ENCODE measurements at places on chromosomes 16 and 17. TPM values are rescaled to one million over a fixed set of nuclear protein-coding genes. Genes with fewer than 3 reads are reported as not detected.

ARHGAP23 gene
- 87.1 TPM for total RNA-seq

TNFRSF13B gene
- total RNA-seq: not detected

MPP2 gene
- total RNA-seq: 10.7 TPM

GUCY2D gene
- total RNA-seq: not detected

PLEKHG4 gene
- 3.1 TPM for total RNA-seq

PPL gene
- total RNA-seq: 22.6 TPM

KCNG4 gene
- not detected for total RNA-seq

CCL3 gene
- 42.9 TPM for total RNA-seq

PRSS36 gene
- total RNA-seq: 14.8 TPM

GRCh38 chr16:10556236-10556635 is 24.2 kb downstream of the EMP2 start:
- peaks cover 72% of the 10 kb centered on the region for H3K4me1 ChIP-seq
- H3K36me3 ChIP-seq: no peaks in the 10 kb centered on the region
- H3K27ac ChIP-seq: no peak overlapping the region

- H3K27me3 ChIP-seq: no peaks in the 10 kb centered on the region
- no peaks in the 10 kb centered on the region for H3K4me1 ChIP-seq
- no peak overlapping the region for H3K27ac ChIP-seq
- no peak for DNase-seq
These were observed 417.2 kb upstream of the XYLT1 start for GRCh38 chr16:17887963-17888362.

- H3K27me3 ChIP-seq: no peaks in the 10 kb centered on the region
- no peak overlapping the region for H3K27ac ChIP-seq
- H3K36me3 ChIP-seq: peaks cover 12% of the 10 kb centered on the region
- H3K4me3 ChIP-seq: peak overlapping the region; percentile 72
- peaks cover 5% of the 10 kb centered on the region for H3K4me1 ChIP-seq
- no peak for DNase-seq
These were observed 7.0 kb downstream of the MPP2 start for GRCh38 chr17:43900183-43900857.

DNA sequence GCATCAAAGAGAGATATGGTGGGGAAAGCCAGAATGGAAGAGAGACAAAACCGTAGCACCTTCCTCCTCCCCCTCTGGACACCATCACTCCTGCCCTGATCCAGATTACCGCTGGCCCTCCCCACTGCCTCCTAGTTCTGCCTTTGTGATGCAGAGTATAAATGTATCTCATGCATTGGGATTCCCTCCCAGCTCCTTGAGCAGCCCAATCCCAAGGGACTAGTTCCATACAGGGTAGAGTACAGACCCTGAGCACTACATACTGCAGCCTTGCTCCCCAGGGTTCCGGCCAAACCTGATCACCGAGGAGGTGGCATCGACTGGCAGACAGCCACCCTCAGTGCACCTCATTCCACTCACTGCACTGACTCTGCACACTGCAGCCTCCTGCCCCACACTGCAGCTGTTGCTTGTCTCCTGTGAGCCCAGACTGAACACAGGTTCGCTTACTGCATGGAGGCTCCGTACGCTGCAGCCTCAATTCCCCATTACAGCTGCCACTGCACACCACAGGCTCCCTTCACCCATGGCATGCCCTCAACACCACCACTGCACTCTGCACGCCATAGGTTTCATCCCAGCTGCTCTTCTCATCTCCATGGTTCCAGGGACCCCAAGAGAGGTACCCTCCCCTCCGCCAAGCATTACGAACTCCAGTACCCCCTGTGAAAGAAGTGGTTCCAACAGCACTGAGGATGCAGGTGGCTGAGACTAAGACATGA is 1.7 kb upstream of the THRA start:
- peaks cover 37% of the 10 kb centered on the region for H3K4me1 ChIP-seq
- H3K4me3 ChIP-seq: no peak overlapping the region

DNA sequence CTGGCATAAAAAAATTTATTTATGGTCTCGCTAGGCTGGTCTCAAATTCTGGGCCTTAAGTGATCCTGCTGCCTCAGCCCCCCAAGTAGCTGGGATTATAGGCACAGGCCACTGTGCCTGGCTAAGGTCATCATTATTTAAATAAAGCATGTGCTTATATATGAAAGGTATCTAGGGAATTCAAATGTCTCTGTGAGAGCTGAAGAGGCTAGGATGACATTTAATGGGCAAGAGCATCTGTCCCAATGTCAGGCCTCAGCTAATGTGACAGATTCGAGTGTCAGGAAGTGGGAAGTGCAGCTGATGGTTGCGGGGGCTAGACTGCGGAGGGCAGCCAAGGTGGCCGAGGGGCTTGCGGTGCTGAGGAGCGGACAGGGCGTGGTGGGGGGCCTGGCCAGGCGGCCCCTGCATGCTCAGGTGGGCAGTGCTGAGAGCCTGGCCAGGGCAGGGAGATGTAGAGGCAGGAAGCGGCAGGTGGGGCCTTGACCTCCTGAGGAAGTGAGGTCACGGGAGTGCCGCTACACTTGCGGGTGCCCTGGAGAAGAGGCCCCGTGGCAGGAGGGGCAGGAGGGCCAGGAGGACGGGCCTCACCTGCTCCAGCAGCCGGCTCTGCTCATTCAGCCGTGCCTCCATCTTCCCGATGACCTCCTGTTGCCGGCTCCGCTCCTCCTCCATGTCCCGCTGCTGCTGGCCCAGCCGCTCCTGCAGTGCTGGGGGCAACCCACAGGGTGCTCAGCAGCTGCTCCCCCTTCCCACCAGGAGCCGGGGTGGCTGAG is 12.6 kb upstream of the MRPL38 start:
- H3K27ac ChIP-seq: no peak overlapping the region
- H3K27me3 ChIP-seq: no peaks in the 10 kb centered on the region
- H3K4me1 ChIP-seq: no peaks in the 10 kb centered on the region
- no peak for DNase-seq
- H3K36me3 ChIP-seq: no peaks in the 10 kb centered on the region

DNA sequence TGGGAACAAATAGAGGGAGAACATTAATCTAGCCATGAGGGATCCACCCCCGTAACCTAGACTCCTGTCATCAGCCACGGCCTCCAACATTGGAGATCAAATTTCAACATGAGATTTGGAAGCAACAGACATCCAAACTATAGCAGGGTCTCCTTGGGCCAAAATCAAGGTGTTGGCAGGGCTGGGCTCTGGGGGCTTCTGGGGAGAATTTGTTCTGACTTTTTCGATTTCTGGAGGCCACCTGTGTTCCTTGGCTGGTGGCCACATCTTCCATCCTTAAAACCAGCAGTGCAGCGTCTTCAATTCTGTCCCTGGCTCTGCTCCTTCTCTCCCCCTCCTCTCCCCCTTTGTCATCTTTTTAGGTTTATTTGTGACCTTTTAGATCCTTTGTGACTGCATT is 546.2 kb downstream of the WWOX start:
- no peak overlapping the region for H3K27ac ChIP-seq
- H3K27me3 ChIP-seq: no peaks in the 10 kb centered on the region
- peaks cover 9% of the 10 kb centered on the region for H3K4me1 ChIP-seq
- H3K36me3 ChIP-seq: no peaks in the 10 kb centered on the region
- H3K4me3 ChIP-seq: no peak overlapping the region
- no peak for DNase-seq

DNA sequence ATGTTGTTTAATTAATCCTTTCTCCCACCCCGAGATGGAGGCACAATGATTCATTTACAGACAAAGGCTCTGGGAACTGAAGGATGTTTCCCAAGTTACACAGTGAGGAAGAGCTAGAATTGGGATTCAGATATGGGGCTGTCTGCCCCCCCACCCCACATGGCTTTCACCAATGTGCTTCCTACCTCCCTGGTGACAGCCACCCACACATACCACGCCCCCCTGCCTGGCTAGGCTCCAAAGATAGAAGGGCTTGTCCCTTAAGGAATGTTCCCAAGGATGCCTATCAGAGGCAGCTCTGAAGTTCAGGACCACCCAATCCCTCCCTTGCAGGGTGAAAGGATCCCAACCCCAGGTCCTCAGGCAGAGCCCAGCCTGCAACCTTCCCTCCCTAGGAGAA is 32.9 kb downstream of the CFAP20 start:
- H3K4me1 ChIP-seq: no peaks in the 10 kb centered on the region
- H3K36me3 ChIP-seq: no peaks in the 10 kb centered on the region
- DNase-seq: no peak
- no peaks in the 10 kb centered on the region for H3K27me3 ChIP-seq
- no peak overlapping the region for H3K27ac ChIP-seq
- no peak overlapping the region for H3K4me3 ChIP-seq

GRCh38 chr17:17787568-17787967 is 49.2 kb downstream of the SREBF1 start:
- DNase-seq: no peak
- H3K36me3 ChIP-seq: no peaks in the 10 kb centered on the region
- peaks cover 27% of the 10 kb centered on the region for H3K4me1 ChIP-seq
- no peak overlapping the region for H3K4me3 ChIP-seq
- no peak overlapping the region for H3K27ac ChIP-seq

DNA sequence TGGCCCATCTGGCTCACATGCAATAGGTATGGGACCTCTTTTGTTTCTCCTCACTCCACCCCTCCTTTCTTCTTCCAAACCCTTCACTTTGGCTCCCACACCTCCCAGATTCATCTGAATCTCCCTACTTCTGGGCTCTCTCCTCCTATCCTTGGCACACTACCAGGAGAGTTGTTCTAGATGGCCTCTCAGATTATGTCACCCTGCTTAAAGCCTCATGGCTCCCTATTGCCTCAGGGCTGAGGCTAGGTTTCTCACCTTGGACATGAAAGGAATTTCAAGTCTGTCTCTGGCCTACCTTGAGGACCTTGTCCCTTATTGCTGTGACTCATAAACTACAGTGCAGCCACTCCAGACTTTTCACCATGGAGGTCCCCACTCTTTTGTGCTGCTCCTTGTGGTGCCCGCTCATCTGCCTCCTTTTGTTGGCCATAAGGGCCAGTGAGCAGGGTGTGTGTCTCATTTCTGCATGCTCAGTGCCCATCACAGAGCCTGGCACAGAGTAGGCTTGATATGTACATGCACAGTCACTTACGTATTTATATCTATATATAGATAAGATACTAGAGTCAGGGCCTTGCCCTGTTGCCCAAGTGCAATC is 1.0 kb upstream of the MFAP4 start:
- H3K27ac ChIP-seq: peak overlapping the region; percentile 99
- peaks cover 7% of the 10 kb centered on the region for H3K36me3 ChIP-seq
- H3K4me1 ChIP-seq: peaks cover 97% of the 10 kb centered on the region
- H3K27me3 ChIP-seq: no peaks in the 10 kb centered on the region
- no peak for DNase-seq

GRCh38 chr16:9437115-9437514 is 345.7 kb downstream of the HAPSTR1 start:
- no peak overlapping the region for H3K27ac ChIP-seq
- no peak for DNase-seq
- H3K27me3 ChIP-seq: no peaks in the 10 kb centered on the region

- peaks cover 19% of the 10 kb centered on the region for H3K4me1 ChIP-seq
- H3K36me3 ChIP-seq: no peaks in the 10 kb centered on the region
- no peak overlapping the region for H3K27ac ChIP-seq
- no peaks in the 10 kb centered on the region for H3K27me3 ChIP-seq
These were observed 33.9 kb downstream of the NXN start for GRCh38 chr17:945672-946071.

DNA sequence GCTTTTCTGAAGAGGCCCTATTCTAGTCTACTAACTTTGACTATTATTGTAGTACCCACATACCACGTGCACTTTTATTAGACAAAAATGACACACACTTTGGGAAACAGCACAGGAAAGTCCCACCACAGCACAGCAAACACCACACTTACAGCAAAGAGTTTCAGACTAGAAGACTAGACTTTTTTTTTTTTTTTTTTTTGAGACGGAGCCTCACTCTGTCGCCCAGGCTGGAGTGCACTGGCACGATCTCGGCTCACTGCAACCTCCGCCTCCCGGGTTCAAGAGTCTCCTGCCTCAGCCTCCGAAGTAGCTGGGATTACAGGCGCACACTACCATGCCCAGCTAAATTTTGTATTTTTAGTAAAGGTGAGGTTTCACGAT is 20.1 kb downstream of the YWHAE start:
- no peaks in the 10 kb centered on the region for H3K36me3 ChIP-seq
- H3K27ac ChIP-seq: no peak overlapping the region
- no peaks in the 10 kb centered on the region for H3K27me3 ChIP-seq

DNA sequence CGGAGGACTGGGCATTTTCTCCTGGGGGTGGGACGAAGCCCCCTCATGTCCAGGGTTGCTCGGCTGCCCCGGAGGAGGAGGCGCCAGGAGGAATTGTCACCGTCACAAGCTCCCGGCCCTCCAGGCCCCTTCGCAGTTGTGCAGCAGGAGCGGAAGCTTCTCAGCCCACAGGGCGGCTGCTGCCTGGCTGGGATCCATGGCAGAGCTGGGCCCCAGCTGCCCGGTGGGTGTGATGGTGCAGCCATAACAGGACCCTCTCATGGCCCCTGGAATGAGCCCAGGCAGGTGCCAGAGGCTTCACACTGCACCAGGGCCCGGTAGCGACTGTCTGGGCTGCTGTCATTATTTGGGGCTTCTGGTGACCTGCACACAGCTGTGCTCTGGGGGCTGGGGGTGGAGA is 54.9 kb upstream of the GNG13 start:
- H3K4me1 ChIP-seq: no peaks in the 10 kb centered on the region
- no peak overlapping the region for H3K4me3 ChIP-seq
- H3K27me3 ChIP-seq: no peaks in the 10 kb centered on the region

GRCh38 chr17:43337684-43338428 is 60.9 kb upstream of the ARL4D start:
- DNase-seq: no peak
- no peak overlapping the region for H3K27ac ChIP-seq
- H3K36me3 ChIP-seq: no peaks in the 10 kb centered on the region
- no peak overlapping the region for H3K4me3 ChIP-seq
- peaks cover 5% of the 10 kb centered on the region for H3K4me1 ChIP-seq

DNA sequence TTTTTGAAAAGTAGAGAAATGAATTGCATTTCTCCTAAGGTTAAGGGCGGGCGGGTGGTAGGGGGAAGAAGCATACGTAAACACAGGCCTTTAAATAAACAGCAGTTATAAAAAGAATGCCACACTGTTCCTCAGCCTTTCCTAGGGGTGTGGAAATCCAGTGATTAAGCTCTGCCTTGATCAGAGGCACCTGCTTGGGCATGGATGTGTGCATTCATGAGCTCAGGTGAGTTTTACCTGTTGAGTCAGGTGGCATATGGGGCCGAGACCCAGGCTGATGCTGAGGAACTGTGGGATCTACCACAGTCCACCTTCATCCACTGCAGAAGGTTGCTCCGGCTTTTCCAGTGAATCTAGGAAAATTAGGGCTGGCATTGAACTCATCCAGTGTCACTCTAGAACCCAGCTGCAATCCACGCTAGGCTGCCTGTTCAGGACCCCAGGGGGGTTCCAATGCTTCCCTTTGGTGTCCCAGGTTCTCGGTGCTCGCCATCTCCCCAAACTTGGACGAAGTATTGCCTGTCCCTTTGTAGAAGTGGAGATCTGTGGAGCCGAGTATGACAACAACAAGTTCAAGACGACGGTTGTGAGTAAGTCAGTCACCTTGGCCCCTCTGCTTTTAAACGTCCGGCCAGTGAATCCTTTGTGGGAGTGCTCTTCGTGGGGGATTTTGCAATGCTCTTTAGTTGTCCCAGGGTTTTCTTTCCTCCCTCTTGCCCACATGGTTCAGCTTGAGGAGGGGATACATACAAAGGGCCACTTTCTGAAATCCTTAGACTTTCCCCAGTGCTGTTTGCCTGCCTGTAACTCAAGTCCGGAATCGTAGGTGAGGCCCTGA is 72.7 kb downstream of the SDR42E1 start:
- H3K27ac ChIP-seq: no peak overlapping the region
- DNase-seq: no peak
- no peaks in the 10 kb centered on the region for H3K27me3 ChIP-seq
- H3K4me3 ChIP-seq: no peak overlapping the region
- no peaks in the 10 kb centered on the region for H3K36me3 ChIP-seq

Data from thoracic aorta (tissue), 2 donors.